NK-92 treated with Interleukin-12 subunit alpha and Interleukin-12 subunit beta, amount 100 ng/mL, for 24 hours (cell line): ENCODE measurements at places on chromosomes 1 and 21.

- no peak for DNase-seq
Observed at GRCh38 chr1:63746129-63746864, 27.5 kb upstream of the ROR1 start.

DNA sequence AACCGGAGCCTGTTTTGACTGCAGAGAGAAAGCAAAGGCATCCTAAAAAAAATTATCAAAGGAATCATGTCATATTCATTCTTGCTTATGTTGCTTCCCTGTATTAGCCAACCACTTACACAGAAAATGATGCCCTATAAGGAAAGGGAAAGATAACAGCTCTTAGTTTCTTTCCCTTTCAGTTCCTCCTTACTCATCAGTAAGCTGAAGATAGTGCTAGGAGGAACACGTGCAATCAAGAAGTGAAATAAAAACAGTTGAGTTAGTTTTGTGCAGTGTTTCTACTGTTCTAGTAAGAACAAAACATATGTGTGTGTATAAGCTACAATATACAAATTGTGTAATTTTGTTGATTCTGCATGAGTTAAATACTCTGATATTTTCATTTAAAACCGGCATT lies 45.3 kb upstream of the MTF2 start:
- DNase-seq, result no peak

DNA sequence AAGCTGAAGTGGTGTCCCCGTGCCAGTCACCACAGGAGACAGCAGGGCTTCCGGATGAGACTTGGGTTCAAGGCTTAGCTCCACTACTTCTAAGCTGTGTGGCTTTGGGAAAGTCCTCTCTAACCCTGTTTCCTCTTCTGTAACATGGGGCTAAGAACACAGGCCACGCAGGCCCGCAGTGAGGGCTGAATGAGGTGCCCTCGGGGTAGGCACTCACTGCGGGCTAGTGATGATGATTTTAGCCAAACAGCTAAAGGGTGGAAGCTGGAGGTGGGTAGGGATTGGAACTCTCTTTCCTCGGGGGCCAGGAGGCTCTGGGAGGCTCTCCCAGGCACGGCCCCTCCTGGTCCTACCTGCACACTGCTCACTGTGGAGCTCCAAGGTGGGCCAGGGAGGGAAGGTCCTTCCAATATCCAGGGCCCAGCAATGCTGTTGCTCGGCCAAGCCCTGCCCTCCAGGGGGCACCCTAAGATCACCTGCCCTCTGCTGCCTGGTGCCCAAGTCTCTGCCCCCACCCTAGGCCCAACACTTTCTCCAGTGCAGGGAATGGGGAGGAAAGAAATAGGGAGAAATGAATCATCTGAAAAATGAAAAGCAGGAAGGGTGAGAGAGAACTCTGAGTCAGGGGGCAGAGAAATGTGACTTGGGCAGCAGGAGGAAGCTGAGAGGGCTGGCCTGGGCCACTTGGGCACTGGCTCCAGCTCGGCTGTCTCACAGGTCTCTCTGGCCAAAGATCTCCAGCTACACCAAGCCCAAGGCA lies 19.2 kb upstream of the EVA1B start:
- DNase-seq, result no peak

- DNase-seq, result no peak
Observed at GRCh38 chr1:207015791-207016190, 16.8 kb downstream of the C1orf116 start.

DNA sequence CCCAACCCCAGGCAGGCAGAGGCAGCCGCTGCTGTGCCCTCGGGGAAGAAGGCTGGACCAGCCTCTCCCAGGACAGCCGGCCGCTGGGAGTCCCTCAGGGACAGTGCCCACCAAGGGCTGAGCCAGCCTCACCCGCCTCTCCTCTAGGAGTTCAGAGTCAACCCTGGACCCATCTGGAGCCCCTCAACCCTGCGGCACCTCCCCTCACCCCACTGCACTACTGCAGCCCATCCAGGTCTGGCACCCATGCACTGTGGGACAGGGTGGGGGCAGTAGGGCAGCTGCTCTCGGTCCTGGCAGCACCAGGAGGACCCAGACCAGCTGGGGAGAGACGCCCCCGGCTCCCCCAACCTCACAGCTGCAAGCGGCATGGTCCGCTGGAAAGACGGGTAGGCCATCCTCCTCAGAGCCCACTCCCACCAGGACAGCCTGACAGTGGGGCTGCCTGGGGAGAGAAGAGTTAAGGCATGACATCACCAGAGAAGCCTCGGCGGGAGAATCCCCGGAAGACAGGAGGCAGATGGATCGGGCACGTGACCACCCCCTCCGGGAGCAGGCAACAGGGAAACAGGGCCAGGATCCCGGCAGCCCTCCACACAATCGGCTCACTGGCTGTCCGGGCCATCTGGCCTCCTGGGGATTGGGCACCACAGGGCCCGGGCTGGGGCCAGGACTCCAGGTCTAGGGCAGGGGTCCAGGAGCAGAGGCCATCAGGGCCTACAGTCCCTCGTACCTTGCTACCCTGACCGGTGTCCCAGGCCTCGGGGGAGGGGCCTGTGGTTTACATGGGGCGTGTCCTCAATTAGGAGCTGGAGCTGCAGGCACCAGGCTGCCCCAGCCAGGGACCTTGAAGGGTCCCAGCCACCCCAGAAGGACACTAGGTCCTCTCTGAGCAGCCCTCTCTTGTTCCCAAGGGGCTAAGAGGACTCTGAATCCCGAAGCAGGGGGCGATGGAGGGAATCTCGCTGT lies 3.1 kb downstream of the ACAP3 start:
- no peak for DNase-seq

DNA sequence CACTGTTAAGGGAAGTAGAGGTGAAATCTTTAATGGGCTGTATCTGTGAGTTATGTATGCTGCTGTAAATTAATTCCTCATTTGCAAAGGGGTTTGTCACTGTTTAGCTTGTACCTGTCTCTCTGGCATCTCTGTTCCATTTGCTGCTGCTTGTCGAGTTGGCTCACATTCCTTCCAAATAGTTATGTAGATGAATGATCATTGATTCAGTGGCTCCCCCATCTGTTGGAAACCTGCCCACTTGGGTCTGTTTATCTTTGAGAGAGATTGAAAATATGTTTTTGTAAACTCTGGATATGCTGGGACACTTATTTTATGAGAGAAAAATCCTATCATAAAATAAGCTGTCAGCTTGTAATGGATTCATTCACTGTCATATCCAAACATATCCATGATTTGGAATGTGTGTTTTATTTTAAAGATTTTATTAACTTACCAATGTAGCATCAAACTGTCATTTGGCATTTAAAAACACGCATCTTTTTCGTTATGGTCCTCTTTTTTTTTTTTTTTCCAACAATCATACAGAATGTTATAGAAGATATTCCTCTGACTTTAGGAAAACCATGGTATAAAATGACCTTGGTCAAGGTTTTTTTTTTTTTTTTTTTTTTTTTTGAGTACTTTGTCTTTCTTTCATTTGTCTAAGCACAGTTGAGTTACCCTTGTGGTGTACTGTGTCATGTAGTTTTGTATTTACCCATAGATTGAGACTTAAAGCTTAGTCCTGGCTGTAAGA lies 3.5 kb downstream of the RYR2 start:
- no peak for DNase-seq

DNA sequence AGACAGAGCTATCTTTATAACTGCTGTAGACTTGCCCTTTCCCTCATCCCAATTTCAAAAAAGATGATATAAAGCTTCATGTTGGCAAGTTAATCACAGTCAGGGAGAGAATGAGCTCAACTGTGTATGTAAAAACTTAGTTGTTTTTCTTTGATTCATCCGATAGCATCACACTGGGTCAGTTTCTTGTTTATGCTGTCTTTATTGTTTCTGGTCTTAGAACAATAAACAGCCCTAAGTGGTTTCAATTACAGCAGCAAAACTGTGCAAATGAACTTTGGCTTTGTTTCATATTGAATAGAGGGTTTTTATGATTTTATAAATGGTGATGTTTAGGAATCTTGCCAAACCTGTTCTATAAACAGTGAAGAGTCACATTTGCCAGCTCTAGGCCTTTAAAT lies 423.8 kb upstream of the CXADR start:
- no peak for DNase-seq

- no peak for DNase-seq
Observed at GRCh38 chr21:25387665-25388064, 219.6 kb downstream of the MRPL39 start.
